ENCODE measurements at places on chromosomes 12 and 14.

DNA sequence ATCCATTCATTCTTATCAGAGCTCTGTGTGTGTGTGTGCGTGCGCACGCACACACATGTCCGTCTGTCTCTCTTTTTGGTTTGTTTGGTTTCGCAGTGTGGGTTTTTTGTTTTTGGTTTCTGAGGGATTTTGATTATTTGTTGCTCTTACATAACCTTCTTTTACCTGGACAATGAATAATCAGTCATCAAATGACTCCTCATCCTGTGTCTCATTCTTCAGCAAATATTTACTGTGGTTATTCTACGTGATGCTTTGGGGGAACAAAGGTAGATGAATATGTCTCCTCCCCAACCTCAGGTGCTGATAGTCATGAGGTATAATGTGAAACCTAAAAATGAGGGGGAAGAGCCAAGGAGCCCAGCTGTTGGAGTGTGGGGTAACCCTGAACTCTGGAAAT lies 92.4 kb downstream of the SAMD4A start:
- no peak overlapping the region for H3K4me3 ChIP-seq
- peaks cover 4% of the 10 kb centered on the region for H3K4me1 ChIP-seq
- H3K27ac ChIP-seq: no peak overlapping the region
- H3K36me3 ChIP-seq: no peaks in the 10 kb centered on the region
- H3K27me3 ChIP-seq: no peaks in the 10 kb centered on the region
- DNase-seq: no peak

- H3K4me3 ChIP-seq: no peak overlapping the region
- no peaks in the 10 kb centered on the region for H3K36me3 ChIP-seq
- H3K4me1 ChIP-seq: no peaks in the 10 kb centered on the region
- H3K27ac ChIP-seq: no peak overlapping the region
- H3K27me3 ChIP-seq: no peaks in the 10 kb centered on the region
Measured at GRCh38 chr12:44246482-44247105, 410.7 kb downstream of the TMEM117 start.

- H3K4me1 ChIP-seq: peaks cover 40% of the 10 kb centered on the region
- H3K27me3 ChIP-seq: no peaks in the 10 kb centered on the region
- no peak for DNase-seq
- H3K27ac ChIP-seq: no peak overlapping the region
- H3K4me3 ChIP-seq: no peak overlapping the region
Measured at GRCh38 chr14:64440494-64440893, 24.8 kb upstream of the AKAP5 start.

DNA sequence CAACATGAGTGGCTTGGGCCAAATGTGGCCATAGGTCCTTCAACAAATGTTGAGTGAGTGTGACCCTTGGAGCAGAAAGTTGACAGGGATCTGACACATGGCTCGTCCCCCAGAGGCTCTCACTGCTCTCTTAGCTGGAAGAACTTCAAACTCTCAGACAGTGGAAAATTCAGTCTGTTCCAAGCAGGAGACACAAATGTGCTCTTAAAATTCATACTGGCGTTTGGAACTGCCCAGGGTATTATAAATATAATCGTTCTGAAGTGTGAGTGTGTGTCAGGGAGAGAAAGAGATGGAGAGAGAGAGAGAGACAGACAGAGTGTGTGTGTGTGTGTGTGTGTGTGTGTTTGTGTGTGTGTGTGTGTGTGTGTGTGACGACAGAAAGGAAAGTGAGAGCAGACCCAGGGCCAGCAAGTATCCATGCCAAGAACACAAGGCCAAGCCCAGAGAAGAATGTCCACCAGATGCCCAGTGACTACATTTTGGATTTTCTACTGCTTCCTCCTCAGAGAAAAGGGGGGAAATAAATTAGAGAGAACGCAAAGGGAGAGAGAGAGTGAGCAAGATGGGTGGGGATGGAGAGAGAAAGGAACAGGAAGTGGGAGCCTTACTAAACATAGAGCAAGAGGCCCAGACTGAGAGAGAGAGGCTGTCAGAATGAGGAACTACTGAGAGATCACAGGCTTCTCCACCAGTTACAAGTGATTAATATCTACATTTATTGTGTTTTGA lies 193.6 kb upstream of the NUDT4 start:
- peak overlapping the region; percentile 20 for H3K4me3 ChIP-seq
- DNase-seq: peak; percentile 32
- H3K36me3 ChIP-seq: no peaks in the 10 kb centered on the region
- no peaks in the 10 kb centered on the region for H3K27me3 ChIP-seq

DNA sequence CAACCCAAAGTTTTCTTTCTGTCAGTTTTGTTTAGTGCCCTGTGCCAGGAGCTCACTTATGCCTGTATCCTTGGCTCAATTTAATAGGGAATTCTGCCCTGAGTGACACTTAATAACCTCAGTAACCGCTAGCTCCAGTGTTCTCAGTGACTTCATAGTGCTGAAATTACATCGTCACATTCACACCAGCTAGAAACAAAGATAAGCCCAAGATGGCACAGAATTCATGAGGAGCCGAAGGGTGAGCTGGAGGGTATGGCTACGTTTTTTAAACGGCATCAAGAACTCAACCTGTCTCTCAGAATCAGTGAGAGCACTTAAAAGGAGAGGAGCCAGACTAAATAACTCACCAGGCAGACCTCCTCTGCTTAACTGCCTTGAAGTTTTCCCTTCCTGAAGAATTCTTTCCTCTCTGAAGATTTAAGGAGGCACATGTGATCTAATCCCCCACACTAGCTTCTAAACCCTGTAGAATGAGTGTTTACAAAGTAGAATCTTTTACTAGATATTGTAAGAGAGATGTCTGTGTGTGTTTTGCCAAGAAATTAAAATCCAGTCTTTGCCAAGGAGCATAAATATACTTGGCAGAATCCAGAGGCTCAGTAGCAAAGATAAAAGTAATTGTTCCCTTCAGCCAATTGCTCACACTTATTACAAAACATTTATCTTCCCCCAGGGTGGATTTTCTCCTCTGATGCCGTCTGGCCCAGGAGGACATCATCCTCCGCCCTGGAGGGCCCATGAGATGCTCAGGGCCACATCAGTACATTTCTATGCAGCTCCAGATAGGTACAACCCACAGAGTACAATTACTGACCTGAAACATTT lies 37.3 kb downstream of the PTGER2 start:
- H3K27me3 ChIP-seq: no peaks in the 10 kb centered on the region
- no peaks in the 10 kb centered on the region for H3K36me3 ChIP-seq
- H3K27ac ChIP-seq: peak overlapping the region; percentile 26
- peaks cover 9% of the 10 kb centered on the region for H3K4me1 ChIP-seq
